Naive B cell (primary cell): ENCODE measurements at places on chromosomes 12 and 14.

DNA sequence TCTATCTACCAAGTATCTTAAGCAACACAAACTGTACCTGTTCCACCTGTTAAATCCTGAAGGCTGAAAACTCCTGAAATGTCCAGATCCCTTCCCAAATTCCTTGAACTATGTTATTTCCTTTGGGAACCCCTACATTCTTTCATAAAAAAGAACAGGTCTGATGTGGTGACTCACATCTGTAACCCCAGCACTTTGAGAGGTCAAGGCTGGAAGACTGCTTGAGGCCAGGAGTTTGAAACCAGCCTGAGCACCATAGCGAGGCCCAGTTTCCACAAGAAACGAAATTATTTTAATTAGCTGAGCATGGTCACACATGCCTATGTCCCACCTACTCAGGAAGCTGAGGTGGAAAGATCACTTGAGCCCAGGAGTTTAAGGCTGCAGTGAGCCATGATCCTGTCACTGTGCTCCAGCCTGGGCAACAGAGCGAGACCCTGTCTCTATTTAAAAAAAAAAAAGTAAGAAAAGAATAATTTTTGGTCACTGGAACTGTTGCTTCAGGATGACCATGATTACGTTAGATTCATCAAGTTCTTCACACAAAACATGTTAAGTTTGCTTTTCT lies 84.3 kb downstream of the PHLDA1 start:
- peaks cover 6% of the 10 kb centered on the region for H3K4me1 ChIP-seq
- H3K27me3 ChIP-seq = no peaks in the 10 kb centered on the region
- H3K4me3 ChIP-seq = no peak overlapping the region
- DNase-seq = no peak
- H3K36me3 ChIP-seq = no peaks in the 10 kb centered on the region

DNA sequence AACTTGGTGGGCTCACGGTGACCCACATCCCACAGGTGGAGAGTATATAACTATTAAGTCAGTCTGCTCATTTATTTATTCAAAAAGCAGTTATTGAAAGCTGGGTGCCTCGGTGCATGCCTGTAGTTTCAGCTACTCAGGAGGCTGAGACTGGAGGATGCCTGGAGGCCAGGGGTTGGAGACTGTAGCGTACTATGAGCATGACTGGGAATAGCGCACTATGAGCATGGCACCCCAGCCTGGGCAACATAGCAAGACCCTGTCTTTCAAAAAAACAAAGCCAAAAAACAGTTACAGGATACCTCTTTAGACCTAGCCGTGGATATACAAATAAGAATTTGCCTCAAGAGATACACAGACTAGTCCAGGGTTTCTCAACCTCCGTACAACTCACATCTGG lies 139.8 kb downstream of the ZFP36L1 start:
- no peak overlapping the region for H3K4me3 ChIP-seq
- H3K27me3 ChIP-seq = no peaks in the 10 kb centered on the region
- H3K27ac ChIP-seq = no peak overlapping the region
- H3K4me1 ChIP-seq = peaks cover 43% of the 10 kb centered on the region
- no peak for DNase-seq
- H3K36me3 ChIP-seq = peaks cover 16% of the 10 kb centered on the region

DNA sequence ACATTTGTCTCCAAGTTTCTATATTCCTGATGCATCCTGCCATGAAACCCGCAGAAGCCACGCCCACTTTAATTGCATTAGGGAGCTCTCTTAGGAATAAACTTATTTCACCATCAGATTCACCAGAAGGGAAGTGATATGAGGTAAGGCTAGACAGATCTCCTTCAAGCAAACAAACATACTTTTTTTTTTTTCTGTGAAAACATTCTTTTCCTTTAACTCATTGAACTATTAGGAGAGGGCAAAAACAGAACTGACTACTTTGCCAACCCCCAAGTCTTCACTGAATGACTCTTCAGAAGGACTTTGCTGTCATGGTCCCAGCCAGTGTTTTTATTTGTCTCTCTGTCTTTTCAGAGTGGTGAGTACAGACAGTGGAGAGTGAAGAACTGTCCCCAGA lies 48.4 kb downstream of the GTF2A1 start:
- no peaks in the 10 kb centered on the region for H3K36me3 ChIP-seq
- H3K27ac ChIP-seq = no peak overlapping the region
- no peak overlapping the region for H3K4me3 ChIP-seq
- DNase-seq = no peak
- no peaks in the 10 kb centered on the region for H3K27me3 ChIP-seq

GRCh38 chr12:76942267-76942666 lies 63.4 kb upstream of the CSRP2 start:
- H3K27me3 ChIP-seq = peaks cover 3% of the 10 kb centered on the region
- no peaks in the 10 kb centered on the region for H3K36me3 ChIP-seq
- no peak overlapping the region for H3K27ac ChIP-seq
- H3K4me3 ChIP-seq = no peak overlapping the region
- H3K4me1 ChIP-seq = no peaks in the 10 kb centered on the region

GRCh38 chr12:51017452-51017851 lies 8.7 kb downstream of the SLC11A2 start:
- no peak for DNase-seq
- H3K27me3 ChIP-seq = no peaks in the 10 kb centered on the region
- no peaks in the 10 kb centered on the region for H3K36me3 ChIP-seq
- H3K4me1 ChIP-seq = peaks cover 23% of the 10 kb centered on the region
- no peak overlapping the region for H3K27ac ChIP-seq
- H3K4me3 ChIP-seq = no peak overlapping the region

DNA sequence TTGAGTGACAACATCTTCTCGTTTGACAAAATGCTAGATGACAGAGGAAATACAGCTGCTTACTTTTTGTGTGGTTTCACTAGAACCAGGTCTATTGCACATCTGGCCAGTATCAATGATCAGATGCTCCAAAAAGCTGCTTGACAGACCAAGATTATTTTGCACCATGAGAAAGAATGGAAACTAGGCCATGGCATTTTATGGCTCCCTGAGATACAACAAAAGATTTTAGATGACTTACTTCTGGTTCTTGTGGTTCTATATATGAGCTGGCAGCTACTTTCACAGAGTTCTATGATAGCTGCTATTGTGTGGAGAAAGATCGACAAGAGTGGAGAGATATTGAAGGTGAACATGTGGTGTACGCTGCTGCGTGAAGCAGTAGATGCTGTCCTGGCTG lies 25.9 kb upstream of the PPFIBP1 start:
- H3K36me3 ChIP-seq = no peaks in the 10 kb centered on the region
- no peaks in the 10 kb centered on the region for H3K4me1 ChIP-seq
- no peak for DNase-seq
- H3K4me3 ChIP-seq = no peak overlapping the region
- H3K27me3 ChIP-seq = no peaks in the 10 kb centered on the region

- H3K27ac ChIP-seq = no peak overlapping the region
- no peak for DNase-seq
- H3K4me3 ChIP-seq = no peak overlapping the region
- H3K27me3 ChIP-seq = no peaks in the 10 kb centered on the region
- H3K4me1 ChIP-seq = peaks cover 27% of the 10 kb centered on the region
Measured at GRCh38 chr14:56183631-56184157, 65.5 kb downstream of the PELI2 start.

GRCh38 chr12:22626406-22626805 lies 1.4 kb downstream of the ETNK1 start:
- peak; percentile 37 for DNase-seq
- peaks cover 12% of the 10 kb centered on the region for H3K27me3 ChIP-seq
- H3K27ac ChIP-seq = peak overlapping the region; percentile 98
- peak overlapping the region; percentile 98 for H3K4me3 ChIP-seq
- H3K36me3 ChIP-seq = no peaks in the 10 kb centered on the region

DNA sequence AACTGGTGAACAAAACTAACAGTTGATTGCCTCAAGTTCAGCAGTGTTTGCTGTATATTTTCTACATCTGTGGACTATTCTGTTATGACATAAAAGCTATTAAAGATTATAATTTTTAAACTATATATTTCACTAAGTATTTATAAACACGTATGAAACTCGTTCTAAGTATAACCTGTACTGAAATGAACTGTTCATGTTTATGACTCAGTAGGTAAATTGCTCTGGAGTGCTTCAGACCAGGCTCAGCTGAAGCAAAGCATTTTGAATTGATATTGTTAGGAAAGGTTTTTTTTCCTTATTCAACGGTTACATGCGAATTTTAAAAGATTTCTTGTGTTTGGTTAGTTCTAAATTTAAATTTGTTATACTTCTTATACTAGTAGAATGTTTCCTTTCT lies 151.3 kb downstream of the RAD51B start:
- no peaks in the 10 kb centered on the region for H3K4me1 ChIP-seq
- H3K27me3 ChIP-seq = no peaks in the 10 kb centered on the region
- H3K4me3 ChIP-seq = no peak overlapping the region

DNA sequence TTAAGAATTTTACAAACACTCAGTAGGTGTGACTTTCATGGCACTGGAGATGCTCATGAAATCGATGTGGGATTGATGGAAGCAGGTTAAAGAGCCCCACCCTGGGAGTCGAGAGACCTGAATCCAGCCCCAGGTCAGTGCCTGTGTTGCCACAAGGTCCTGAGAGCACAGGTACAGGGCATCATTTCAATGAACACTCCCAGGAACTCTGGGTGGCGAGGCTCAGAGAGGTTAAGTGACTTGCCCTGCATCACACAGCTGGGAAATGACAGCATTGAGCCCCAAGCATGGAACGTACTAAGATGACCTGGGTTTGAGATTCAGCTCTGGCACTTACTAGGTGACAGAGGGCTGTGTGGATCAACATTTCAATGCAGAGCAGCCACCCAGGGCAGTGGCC lies 98.2 kb downstream of the CMKLR1 start:
- no peak for DNase-seq
- H3K4me3 ChIP-seq = no peak overlapping the region
- no peaks in the 10 kb centered on the region for H3K36me3 ChIP-seq
- no peak overlapping the region for H3K27ac ChIP-seq

DNA sequence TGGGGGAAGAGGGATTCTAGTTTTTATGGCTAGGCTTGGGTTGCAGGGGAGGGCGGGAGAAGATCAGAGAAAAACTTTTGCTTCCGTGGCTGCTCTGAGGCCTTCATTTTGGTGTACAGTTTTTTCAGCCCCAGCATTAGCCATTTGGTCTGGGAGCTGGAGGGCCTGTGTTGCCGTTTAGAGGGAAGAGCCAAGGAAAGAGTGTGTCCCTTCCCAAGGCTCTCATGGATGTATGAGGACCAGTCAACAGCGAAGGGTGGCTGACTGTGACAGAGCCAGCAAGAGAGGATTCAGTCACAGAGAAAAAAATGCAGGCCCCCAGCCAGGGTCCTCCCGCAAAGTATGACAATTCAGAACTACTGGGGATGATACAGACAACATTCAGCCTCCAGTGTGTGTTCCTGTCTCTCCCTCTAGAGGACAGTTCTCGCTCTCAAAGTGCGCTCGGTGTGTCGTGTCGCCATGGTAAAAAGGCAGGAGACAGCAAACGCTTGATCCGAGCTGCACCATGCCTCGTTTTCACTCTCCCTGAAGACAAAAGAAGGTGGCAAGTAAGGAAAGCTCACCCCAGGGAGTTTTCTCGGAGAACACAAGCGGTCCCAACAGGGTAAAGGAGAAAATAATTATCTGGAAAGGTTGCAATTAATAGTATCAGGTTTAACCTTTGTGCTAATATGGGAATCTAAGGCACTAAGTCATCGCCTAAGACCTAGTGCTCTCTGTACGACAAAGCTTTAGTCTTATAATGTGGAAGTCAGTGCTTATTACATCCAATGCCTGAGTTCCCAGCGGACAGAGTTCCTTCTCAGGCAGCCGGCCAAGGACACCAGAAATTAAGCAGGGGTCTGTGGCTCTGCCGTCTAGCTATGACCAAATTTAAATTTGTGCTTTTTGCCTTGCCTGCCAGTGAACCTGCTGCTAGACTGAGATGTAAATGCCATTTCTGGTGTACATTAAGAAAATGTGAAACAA lies 157.3 kb upstream of the PLXNC1 start:
- no peak overlapping the region for H3K27ac ChIP-seq
- no peak for DNase-seq
- H3K27me3 ChIP-seq = no peaks in the 10 kb centered on the region
- H3K4me3 ChIP-seq = no peak overlapping the region

DNA sequence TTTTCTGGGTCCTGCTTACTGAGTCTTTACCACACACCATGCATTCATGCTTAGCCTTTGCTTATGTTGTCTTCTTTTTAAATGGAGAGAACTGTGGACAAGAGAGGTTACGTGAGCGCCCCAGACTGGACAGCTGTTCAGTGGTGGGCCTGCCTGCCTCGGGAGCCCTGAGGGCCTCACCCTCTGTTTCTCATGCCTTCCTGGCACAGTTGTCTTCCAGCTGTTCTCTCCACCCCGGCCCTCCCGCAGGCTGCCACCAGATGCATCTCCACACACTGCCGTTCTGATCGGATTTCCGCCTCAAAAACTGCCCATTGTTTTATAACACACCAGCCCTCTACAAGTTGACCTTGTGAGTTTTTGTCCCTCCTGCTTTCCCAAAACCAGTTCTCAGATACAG lies 100.8 kb downstream of the SAMD4A start:
- no peak overlapping the region for H3K27ac ChIP-seq
- H3K4me1 ChIP-seq = peaks cover 31% of the 10 kb centered on the region
- H3K4me3 ChIP-seq = no peak overlapping the region
- peaks cover 6% of the 10 kb centered on the region for H3K36me3 ChIP-seq

- H3K36me3 ChIP-seq = peaks cover 7% of the 10 kb centered on the region
- no peaks in the 10 kb centered on the region for H3K27me3 ChIP-seq
- DNase-seq = no peak
Measured at GRCh38 chr14:61064856-61065255, 83.8 kb downstream of the SLC38A6 start.

- no peaks in the 10 kb centered on the region for H3K36me3 ChIP-seq
- H3K27ac ChIP-seq = peak overlapping the region; percentile 67
- peak; percentile 38 for DNase-seq
Measured at GRCh38 chr12:103877934-103878510, 37.0 kb upstream of the NT5DC3 start.

DNA sequence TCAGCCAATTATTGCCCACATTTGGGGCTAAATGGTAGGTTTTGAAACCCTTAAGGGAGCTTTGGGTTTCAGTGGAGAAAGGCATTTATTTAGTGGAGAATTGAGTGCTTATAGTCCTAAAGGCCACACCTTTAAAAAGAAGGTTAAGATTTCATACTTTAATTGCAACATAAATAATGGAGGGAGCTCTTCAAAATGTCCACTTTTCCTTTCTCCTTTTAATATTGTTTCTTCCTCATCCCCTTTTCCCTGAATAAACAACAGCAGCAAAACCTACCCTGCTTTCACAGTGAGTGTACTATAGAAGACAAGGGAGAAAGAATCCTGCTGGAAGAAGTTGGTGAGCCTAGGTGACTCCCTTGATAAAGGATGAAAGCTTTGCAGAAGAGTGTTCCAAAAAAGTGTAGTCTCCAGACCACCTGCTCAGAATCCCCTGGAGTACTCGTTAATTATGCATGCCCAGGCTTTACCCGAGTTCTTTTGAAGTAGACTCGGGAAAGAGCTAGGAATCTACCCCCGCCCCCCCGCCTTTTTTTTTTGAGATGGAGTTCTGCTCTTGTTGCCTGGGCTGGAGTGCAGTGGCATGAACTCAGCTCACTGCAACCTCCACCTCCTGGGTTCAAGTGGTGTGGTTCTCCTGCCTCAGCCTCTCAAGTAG lies 11.5 kb upstream of the EID3 start:
- H3K27ac ChIP-seq = no peak overlapping the region
- peaks cover 10% of the 10 kb centered on the region for H3K36me3 ChIP-seq

GRCh38 chr14:92134456-92134855 lies 12.7 kb downstream of the CPSF2 start:
- H3K27ac ChIP-seq = no peak overlapping the region
- H3K4me1 ChIP-seq = peaks cover 3% of the 10 kb centered on the region
- H3K27me3 ChIP-seq = no peaks in the 10 kb centered on the region
- no peak for DNase-seq
- peaks cover 13% of the 10 kb centered on the region for H3K36me3 ChIP-seq
